ENCODE measurements at places on chromosomes 1 and 21.

DNA sequence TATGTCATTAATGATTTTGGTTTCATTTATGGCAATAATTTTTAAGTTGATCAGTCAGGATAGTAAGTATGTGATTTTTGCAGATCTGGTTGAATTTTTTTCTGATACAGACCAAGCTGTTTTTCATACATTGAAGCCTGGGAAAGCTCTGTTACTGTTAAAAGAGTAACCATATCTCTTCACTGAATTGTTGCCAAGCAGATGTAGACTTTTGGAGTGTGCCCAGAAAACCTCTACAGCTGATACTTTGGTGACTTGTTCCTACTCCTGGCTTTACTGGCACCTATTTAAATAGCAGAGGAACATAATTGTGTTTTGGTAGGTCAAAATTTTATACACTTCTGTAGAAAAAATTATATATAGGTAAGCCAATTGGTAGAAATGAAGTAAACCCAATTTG, 49.4 kb downstream of the NFIA start:
- no peak for DNase-seq

- no peak for DNase-seq
Measured at GRCh38 chr1:15770313-15770962, 11.8 kb downstream of the FBLIM1 start.

DNA sequence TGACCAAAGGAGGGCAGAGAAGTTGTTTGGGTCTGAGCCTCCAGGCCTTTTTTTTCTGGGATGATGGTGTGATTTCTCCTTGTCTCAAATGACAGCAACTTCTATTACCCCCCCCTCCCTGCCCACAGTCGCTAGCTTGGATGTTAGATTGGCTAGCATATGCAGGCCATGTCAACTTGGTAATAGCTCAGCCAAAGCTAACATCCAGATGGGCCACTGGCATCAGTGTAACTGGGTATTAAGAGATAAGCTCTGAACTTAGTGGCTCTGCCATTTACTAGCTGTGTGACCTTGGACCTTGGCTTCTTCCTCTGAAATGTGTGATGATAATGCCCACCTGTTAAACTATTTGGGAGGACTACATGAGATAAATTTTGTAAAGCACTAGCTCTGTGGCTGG, 86.9 kb upstream of the TSPAN2 start:
- no peak for DNase-seq

DNA sequence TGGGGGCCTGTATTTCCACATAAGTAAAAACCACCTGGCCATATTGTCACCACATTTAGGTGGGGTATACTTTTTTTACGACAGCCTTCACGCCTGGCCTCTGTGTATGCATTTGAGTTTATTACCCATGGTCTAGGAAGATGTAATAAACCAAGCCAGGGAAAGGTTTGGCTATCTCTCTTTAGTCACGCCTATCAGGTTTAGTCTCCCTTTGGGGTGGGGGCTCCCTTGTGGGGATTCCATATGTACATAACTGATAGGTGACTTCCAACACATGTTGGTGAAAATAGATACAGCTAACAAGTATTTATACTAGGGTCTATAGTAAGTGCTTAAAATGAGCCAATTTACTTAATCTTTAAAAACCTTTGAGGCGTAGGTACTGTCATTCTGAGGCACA, 4.2 kb downstream of the YBX1 start:
- no peak for DNase-seq

- no peak for DNase-seq
Measured at GRCh38 chr1:159030877-159031447, 21.3 kb downstream of the IFI16 start.

DNA sequence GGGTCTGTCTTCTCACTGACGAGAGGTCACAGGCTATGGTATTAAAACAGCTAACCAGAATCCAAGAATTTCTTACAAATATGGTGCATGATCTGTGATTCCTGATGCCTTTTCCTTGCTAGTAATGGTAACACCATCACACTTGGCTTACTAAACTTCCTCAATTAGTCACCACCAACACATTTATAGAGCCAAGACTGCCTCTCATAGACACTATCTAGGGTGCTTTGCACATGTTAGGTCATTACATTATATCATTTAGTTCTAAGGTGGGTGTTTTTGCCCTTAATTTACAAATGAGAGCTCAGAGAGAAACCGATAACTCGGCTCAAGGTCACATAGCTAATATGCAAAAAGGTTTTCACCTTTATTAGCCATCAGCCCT, 8.7 kb downstream of the KIF21B start:
- DNase-seq, result no peak

DNA sequence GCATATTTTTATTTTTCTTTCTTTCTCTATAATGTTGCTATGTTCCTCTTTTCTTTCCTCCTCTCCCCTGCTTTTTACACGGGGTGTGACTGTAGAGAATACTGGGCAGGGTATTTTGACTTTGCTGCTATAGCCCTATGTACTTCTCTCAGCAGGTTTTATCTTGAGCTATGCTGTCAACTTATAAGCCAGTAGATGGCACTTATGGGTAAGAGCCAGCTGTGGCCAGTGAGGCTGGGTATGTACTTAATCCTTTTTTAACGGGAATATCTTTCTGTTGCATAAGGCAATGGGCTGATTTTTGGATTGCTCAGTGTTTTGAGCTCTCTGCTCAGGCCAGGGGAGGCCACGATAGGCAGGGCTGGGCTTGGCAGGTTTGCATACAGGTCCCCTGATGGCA, 99.0 kb downstream of the KCNK2 start:
- no peak for DNase-seq

DNA sequence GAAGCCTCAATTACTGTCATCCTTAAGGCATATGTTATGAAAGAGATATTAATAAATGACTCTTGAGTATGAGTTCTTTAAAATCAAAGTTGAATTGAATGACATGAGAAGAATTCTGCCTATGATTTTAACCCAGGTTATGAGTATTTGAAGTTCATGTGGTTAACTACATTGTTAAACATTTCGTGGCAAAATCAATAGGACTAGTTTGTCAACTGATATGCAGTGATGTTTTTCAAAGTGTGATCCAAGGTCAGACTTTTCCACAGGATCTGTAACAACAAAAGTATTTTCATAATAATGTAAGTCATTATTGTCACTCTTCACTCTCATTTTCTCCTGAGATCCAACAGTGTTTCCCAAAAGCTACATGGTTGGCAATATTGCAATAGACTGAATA, 189.5 kb downstream of the DENND1B start:
- no peak for DNase-seq

GRCh38 chr1:3018576-3018975, 2.7 kb upstream of the ACTRT2 start:
- DNase-seq, result no peak

DNA sequence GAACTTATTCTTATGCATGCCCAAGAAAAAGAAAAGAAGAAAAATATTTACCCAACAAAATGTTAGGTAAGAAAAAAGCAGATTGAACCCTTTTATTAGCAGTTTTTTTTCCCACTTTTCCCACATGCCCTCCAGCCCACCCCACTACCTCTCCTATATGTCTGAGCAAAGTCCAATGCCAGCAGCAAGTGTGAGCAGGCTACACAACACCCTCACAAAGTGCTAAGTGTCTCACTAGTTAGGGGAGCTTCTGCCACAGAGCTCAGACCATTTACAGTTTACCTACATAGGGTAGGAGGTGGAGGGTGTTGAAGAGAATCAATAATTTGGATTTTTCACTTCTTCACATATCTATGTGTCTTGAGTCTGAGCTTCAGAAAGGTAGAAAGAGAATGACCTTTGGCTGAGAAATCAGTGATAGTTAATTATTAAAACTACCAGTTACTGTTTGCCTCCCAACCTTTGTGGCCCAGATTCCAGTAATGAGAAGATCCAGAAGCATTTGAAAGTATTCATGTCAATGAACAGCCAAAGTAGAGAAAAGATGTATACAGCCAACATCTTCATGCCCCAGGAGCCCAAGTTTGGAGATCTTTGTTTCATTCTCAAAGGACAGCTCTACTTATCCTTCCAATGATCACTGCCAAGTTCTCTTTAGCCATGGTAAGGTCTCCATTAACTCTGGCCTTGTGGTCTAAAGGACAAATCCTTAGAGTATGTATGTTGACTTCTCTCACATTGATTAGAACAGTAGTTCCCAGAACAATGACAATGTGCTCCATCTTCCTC, 26.2 kb downstream of the OR10J5 start:
- DNase-seq, result no peak

DNA sequence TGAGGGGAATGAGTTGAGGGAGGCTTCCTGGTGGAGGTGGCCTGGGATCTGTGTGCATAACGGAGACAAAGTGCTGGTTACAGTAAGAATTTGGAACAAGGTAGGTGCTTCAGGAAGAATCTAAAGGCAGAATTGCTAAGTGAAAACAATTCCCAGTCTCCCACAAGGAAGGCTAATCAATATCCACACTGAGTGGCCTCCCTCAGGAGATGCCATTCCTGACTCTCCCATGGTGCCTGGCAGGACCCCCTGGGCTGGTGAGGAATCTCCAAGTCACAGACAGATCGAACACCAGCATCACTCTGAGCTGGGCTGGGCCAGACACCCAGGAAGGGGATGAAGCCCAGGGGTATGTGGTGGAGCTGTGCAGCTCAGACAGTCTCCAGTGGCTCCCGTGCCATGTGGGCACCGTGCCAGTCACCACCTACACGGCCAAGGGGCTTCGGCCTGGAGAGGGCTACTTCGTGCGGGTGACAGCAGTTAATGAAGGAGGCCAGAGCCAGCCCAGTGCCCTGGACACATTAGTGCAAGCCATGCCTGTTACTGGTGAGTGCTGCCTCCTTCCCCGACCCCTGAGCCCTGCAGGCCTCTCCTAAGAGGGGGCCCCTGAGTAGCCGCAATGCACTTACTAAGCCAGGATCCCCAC, 30.7 kb downstream of the IGFN1 start:
- no peak for DNase-seq

- no peak for DNase-seq
Measured at GRCh38 chr21:37793660-37794059, 122.6 kb downstream of the KCNJ6 start.

- no peak for DNase-seq
Measured at GRCh38 chr1:27011058-27011764, 1.4 kb downstream of the TENT5B start.

DNA sequence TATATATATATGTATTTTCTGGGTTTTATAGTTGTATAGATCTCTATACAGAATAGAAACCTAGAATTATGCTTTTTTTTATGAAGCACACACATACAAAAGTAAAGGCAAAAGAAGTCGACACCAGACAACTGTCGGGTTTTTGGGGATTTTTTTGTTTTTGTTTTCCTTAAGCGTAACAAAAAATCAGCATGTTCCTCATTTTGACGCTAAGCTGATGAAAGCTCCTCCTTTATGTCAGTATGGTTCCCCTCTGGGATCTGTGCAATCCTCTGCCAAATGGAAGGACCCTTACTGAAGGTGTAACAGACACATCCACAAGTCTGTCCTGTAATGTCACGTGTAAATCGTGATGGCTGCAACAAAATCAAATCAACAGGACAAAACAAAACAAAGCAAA, 226.2 kb downstream of the RHOU start:
- DNase-seq, result no peak

- no peak for DNase-seq
Measured at GRCh38 chr1:41377397-41377796, 16.2 kb downstream of the FOXO6 start.

DNA sequence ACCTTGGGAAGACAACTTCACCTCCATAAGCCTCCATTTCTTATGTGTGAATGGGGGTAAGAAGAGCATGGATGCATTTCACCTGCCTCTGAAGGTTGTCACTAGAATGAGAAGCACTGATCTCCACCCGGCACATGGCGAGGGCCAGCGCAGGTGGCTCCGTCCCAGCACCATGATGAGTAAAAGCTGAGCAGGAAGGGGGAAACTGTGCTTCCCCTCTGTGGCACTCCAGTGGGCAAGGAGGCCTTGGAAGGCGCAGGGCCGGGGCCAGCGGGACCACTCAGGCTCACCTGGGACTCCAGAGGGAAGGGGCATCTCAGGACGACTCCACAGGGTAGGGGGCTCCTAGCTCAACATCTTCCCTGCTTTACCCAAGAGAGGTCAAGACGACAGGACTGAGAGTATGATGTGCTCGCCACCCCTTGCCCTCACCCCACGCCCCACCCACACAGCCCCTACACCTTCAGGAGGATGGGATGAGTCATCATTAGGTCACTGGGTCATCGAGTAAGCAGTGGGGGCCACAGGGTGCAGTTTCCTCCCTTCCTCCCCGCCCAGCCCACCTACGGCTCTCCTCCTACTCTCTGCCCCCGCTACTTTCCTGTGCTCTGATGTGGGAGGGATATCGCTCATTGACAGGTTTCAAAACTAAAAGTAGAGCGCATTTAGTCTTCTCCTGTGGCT, 112.1 kb downstream of the HIVEP3 start:
- DNase-seq, result peak; percentile 43

DNA sequence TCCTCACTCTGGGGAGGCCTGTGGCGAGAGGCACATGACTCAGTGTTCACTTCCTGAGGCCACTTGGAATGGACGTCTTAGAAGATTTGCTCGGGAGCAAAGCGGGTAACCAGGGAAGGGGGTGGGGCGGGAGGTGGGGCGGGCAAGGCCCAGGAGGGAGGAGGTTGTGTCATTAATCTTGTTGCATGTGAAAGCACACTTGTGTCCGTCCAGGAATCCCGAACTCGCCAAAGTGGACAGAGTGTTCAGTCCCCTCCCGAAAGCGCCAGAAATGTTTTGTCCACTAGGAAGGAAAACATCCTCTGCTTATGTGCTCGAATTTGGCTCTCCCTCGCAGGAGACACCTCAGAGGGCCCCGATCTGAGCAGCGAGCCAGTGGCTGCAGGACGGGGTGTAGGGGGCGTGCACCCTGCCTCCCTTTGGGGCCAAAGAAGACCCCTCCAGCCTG, 84.2 kb downstream of the SPSB1 start:
- DNase-seq, result no peak

DNA sequence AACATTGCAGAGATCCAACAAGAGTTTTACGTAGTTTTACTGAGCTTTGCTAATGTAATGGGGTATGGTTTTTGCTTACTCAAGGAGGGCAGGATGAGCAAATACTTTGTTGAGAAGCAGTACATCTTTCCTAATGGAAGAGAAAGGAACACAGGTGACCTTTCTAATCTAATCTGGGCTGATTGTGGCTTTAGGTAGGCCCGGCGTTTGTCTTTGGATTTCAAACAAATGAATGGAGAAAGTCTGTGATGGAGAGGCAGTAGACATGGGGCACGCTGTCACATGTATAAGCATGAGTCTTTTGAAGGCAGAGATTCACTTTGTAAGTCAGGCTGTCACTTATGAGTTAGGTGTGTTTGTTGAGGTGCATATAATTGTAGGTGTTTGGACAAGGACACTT, 1.7 kb downstream of the PLEKHM2 start:
- DNase-seq, result no peak

- no peak for DNase-seq
Measured at GRCh38 chr1:16913181-16913832, 8.4 kb upstream of the CROCC start.
